ENCODE measurements at places on chromosomes 11 and 22. TPM values are rescaled to one million over a fixed set of nuclear protein-coding genes. Genes with fewer than 3 reads are reported as not detected.

DNA sequence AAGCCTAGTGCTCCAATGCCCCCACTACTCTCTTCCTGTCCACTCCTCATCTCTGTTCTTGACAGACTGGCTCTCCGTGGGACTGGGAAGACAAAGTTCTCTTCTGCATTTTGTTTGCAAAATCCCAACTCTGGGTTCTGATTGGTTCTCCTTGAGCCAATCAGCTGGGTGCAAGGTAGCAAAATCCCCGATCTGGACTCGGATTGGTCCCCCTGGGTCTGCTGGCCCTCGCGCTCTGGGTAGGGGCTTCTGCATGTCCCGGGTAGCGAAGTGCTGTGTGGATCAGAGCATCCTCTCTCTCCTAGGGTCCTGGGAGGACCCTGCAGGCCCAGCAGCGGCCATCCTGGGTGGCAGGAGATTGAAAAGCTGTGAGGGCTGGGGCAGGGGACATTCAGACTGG lies 22.3 kb upstream of the A4GALT start:
- DNase-seq, result no peak

GRCh38 chr22:32531931-32532819 lies 57.6 kb downstream of the FBXO7 start:
- peak; percentile 60 for DNase-seq

DNA sequence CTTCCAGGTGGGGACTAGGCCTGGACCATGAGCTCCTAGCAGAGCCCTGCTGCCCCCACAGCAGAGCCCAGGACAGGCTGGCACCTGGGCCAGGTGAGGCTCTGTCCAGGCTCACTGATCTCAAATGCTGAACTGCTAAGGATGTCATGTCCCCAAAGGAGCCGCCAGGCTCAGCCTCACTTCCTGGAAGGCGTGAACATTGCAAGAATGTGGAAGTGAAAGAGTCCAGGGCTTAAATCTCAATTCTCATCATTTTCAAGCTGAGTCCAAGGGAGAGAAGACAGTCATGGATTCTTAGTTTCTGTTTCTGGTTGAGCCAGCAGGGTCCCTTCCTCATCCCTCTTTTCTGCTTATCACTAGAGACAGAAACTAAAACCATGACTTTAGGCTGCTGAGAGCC lies 5.0 kb downstream of the ASCL2 start:
- DNase-seq, result peak; percentile 23

The KCNJ1 gene
- total RNA-seq, result not detected

The SLC15A3 gene
- total RNA-seq, result 8.6 TPM

Data from left colon (tissue), 2 donors.